NCI-H1694 (cell line): ENCODE measurements at places on chromosomes 3 and 15.

GRCh38 chr3:186502138-186502948 is 41.8 kb downstream of the CRYGS start:
- no peak for DNase-seq

DNA sequence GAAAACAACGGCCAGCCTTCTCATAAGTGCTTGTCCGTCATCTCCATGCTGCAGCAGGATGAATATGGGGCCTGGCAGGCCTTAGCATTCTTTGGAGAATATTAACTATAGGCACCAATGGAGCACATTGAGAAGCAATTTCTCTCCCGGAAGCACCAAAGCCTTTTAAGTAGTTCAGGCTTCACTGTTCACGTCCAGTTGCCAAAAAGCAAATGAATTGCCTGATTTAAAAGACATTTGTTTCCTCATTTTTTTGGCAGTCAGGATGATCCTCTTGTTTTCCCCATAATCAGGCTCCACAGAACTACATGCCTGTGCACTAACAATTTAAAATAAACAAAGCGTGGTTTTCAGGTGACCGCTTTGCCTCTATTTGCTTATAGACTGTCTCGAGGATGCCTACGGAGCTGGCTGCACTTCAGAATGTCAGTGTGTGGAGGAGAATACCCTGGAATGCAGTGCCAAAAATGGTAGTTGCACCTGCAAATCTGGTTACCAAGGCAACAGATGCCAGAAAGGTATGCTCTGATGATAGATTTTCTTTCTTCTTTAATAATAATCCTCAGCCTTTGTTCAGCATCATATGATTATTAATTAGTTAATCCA is 725.2 kb upstream of the GOLIM4 start:
- no peak for DNase-seq

GRCh38 chr15:35271371-35272043 is 186.4 kb upstream of the NANOGP8 start:
- no peak for DNase-seq

- DNase-seq = no peak
Observed at GRCh38 chr3:138381413-138381901, 33.1 kb downstream of the MRAS start.

DNA sequence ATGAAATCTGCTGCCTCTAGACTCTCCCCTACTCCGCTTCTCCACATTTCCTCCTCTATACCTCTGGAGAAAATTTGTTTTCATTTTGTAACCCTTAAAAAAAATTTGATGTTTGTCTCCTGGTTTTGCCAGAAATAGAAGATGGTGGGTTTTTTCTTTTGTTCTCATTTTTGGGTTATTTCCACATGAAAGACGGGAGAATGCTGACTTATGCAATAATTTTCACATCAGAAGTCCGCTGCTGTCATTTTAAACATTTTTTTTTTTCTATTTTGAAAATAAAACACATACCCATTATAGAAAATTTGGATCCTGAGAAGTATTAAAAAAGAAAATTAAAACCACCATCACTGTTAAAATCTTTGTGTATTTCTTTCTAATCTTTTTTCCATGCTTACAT is 320.8 kb upstream of the NR2E3 start:
- no peak for DNase-seq

DNA sequence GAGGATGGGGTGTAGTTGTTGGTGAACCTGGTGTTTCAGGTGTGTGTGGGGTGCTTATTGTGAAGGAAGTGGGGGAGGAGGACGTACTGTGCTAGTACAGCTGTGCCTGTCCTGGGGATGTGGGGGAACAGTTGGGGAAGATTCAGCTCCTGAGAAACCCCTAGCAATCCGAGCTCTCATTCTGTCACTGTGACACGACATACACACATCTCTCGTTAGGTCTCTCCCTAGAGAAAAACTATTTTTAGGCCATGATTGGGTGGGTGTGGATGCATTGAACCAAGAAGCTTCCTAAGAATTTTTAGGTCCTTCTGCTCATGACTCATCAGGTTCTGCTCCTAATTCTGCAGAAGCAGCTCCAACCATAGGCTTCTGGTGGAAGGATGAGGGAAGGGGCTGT is 54.3 kb downstream of the SLC30A4 start:
- no peak for DNase-seq

DNA sequence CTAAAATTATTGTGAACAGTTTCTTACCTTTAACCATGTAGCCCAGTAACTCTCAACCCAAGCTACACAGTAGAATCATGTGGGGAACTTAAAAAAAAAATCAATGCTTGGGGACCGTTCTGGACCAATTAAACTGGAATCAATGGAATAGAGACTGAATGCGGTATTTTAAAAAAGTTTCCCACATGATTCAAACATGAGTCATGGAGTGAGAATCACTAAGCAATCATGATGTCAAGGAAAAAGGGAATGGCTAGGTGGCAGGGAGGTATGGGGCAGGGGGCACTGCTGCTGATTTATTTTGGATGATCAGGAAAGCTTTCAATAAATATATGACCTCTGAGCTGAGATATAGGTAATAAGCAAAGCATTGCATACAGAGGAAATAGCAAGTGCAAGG is 250.5 kb upstream of the RORA start:
- DNase-seq = no peak

GRCh38 chr15:99058421-99058870 is 46.4 kb upstream of the SYNM start:
- DNase-seq = no peak

- DNase-seq = no peak
Observed at GRCh38 chr3:52198643-52199608, 966 bp downstream of the ALAS1 start.

DNA sequence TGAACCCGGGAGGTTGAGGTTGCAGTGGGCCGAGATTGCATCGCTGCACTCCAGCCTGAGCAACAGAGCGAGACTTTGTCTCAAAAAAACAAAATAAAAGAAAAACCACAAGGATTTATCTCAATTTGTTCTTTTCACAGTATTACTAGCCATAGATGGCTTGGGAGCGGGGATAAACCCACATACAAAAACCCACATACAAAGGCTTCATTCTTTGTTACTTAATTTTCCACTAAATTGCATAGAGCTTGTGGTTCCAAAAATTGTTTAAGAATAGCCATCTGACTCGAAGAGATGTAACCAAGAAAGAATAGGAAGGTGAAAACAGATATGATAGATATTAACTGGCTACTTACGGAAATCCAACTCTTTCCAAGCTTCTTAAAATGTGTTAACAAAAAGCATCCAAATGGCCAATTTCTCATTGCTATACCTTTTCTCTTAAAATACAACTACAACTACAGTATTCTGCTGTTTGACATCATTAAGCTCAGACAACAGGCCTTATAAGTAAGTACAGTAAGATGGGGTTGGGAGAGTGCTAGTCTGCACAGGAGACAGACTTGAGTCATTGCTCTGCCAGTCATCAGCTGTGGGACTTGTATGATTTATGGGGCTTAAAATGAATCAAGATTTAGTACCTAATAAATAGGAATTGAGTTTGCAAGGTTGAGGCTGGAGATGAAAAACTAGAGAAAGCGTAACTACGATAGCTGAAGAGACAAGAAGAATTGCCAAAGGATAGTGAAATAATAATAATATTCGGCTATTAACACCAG is 96.6 kb upstream of the PLXND1 start:
- no peak for DNase-seq

DNA sequence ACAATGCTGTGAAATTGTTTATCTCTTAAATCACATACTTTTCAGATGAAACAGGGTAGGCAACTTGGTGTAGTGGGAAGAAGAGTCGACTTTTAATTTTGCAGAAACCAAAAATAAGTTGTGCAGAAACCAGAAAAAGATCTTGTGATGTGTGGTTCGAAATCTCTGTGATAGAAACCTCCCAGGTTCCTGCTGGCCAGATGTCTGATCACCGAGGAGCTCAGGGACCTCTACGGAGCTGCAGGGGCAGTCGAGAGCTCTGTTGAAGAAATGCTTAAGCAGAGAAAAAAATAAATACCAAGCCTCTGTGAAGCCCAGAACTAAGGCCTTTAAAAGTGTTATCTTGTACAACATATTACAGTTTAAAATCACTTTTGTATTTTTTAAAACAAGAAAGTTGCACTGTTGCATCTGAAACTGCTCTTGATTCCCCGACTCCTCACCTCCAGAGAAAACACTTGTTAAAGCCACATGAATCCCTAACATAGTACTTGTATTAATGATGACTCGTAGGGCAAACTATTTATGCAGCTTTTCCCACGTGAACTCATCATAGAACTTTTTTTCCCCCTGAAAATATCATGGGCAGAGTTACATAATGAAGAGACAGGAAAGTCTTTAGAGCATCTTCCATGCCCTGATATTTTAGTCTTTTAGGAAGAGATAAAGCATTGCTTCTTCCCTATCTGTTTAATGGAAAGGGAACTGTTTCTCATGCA is 51.3 kb downstream of the CCK start:
- no peak for DNase-seq

- DNase-seq = no peak
Observed at GRCh38 chr3:172700936-172701455, 9.9 kb downstream of the NCEH1 start.

DNA sequence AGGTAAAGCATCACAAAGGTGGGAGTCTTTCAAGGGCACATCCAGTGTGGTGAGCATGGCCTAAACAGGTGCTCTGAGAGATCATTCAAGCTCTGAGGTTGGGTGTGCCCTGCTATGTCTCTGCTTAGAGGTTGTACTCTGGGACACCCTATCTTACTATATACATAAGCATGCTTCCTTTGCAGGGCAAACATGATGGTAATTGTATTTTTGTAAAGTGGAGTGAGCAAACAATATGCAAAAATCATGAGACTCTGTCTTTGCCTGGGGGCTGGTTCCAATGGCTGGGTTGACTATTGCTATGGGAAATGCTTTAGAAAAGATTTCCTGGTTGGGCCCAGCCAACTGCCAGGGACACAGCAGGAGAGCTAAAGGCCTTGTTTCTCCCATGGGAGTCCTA is 315.1 kb upstream of the TLE3 start:
- DNase-seq = no peak

- peak; percentile 46 for DNase-seq
Observed at GRCh38 chr3:132730891-132731580, 8.8 kb upstream of the NPHP3 start.

DNA sequence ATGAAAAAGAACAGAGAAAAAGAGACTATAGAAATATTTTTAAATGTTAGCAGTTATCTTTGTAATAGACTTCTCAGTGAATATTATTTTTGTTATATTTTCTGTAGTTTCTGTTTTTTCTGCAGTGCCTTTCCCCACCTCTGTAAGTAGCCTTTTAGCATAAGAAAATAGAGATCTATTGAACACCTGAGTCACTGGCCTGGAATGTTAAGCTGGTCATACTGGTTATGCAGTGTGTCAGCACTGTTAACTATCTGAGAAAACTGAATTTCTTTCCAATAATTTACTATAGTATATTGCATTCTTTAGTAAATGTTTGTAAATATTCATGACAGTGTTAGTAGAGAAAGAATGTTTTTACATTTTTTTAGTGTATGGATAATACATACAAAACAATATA is 79.8 kb downstream of the NECTIN3 start:
- DNase-seq = no peak

DNA sequence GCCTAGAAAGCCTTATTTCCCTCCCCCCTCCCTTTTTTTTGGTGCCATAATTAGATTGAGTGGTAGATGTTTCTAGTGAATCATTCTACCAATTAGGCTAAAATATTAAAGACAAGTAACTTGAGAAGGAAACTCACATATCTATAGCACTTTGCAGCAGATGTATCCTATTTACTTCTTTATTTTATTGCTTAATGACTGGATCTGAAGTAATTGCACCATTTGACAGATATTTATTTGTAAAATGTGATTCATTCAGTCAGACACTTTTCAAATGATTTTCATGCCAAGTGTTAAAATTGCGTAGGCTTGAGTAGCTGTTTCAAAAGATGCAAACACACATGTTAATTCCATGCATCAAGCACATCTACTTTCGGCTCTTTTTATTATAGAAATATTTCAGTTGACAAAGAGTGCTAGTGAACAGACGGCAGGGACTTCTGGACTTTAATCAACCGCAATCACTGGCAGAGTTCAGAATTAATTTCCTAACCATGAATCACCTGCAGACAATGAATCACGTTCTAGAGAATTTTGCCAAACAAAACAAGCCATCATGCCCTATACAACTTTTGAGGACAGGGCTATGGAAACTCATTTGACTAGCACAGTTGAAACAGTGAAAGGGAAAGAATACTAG is 636.8 kb downstream of the MECOM start:
- DNase-seq = no peak

DNA sequence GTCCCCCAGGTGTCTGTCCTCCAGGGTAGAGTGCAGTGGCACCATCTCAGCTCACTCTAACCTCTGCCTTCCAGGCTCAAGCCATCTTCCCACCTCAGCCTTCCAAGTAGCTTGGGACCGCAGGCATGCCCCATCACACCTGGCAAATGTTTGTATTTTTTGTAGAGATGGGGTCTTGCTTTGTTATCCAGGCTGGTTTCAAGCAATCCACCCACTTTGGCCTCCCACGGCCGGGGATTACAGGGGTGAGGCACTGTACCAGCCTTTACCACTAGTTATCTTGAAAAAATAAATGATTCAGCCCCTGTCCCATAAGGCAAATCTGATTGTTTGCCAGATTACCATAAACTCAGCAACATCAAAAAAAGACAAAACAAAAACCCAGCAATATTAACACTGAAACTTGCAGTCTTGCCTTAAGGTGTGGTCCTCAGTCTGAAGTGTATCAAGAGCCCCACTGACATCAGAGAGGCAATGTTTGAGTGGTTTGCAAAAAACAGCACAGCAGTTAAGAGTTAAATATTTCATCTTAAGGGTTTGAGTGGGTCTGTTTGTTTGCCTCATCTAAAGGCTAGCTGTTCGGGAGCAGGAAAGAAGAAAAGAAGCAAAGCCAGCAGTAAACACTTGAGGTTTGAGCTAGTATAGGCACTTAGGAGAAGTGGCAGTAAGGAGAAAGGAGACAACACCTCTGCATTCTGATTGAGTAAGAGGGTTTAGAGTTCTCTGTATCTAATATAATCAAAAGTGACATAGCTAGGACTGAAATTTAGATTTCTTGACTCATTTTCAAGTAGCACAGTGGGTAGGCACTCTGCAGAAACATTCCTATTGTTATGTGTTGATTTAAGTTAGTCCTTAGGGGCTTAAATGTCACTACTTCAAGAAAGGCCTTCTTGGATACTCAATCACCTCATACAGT is 26.3 kb upstream of the EDEM1 start:
- DNase-seq = no peak

DNA sequence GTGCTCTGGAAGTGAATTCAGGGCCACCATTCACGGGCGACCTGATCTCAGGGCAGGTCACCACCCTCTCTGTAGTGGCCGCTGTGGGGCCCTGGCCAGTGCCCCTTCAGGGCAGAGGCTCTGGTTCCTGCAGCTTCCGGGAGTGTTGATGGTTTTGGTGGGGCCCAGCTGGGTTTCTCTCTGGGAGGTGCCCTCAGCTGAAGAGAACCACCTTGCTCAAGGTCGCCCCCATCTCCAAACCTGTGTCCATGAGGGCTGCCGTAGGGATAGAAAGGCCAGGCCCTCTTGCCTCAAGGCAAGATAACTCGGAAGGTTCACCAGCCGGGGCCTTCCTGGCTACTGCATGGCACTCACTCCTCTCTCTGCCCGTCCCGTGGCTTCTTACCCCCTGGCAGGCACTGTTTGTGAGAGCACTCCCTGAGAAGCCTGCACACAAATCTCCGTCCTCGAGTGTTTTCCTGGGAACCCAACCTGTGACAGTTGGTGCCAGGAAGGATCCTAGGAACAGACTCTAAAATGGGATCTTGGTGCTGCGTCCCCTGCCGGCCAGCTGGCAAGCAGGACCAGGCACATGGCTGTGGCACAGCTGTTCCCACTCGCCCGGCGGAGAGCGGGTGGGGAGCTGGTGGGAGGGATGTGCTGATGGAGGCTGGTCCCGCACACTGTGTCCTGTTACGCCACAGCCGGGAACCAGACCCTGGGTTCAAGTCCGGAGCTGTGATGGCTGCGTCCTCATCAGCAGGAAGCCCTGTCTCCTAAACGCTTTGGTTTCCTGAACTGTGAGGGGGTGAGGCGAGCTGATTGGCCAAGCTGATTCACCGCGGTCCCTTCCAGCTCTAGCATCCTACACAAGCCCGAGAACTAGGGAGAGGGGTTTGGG is 23.2 kb upstream of the PIGZ start:
- no peak for DNase-seq
